AG08395 (cell line): ENCODE measurements at places on chromosomes 3 and 15.

- DNase-seq = no peak
Measured at GRCh38 chr3:186960347-186960746, 30.0 kb downstream of the ST6GAL1 start.

GRCh38 chr3:25631989-25632388 lies 32.7 kb downstream of the TOP2B start:
- no peak for DNase-seq

DNA sequence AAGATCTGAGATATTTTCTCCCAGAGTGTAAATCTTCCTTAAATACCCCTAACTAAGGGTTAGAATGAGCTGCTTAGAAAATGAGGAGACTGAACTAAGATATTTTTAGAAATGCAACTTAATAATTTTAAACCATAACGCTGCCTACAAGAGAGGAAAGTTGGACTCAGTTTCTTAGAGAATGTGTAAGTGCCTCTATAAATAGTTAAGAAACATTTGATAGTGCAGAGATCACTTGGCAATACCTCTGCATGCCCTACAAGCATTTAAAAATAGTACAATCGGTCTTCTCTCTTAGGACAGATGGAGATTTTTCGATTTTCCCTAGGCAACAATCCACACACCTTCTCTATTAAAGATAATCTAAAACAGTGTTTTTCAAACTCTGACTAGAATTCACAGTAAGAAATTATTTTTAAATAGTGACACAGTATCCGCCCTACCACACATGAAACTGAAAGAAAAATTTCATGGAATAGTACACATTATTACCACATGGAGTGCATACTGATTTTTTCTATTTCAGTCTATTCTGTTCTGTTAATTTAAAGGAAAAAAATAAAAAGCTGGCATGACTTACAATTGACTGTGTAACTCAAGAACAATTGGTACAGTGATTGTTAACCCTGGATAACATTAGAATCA lies 83.2 kb downstream of the GADL1 start:
- DNase-seq = no peak

DNA sequence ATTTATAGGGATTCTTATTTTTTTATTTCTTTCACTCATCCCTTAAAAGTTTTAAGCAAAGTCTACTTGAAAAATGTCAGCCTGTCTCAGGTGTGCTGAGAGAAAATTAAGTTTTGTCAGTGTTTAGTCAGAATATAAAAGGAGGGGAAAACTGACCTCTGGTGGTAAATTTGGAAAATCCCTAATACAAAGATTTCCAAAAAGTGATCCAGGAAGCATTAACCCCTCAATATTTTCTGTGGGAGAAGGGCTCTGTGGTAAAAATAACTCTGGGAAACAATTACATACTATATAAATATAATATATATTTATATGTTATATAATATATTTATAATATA lies 41.0 kb upstream of the FRMD4B start:
- DNase-seq = no peak
